Left ventricle myocardium inferior (tissue), 1 donor: ENCODE measurements at places on chromosomes 1 and 21.

GRCh38 chr1:931380-932172, 7.9 kb downstream of the SAMD11 start:
- no peak for DNase-seq

GRCh38 chr1:241638909-241639622, 1.1 kb downstream of the CHML start:
- no peak for DNase-seq

DNA sequence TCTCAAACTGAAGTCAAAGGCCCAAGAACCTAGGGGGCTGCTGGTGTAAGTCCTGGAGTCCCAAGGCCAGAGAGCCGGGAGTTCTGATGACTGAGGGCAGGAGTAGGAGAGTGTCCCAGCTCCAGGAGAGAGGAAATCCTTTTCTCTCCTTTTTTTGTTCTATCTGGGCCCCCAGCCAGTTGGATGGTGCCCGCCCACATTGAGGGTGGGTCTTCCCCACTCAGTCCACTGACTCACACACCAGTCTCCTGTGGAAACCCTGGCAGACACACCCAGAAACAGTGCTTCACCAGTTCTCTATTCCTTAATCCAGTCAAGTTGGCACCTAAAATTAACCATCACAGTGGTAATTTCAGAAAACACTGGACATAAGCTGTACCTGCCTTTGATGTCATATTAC, 12.7 kb upstream of the WDR26 start:
- peak; percentile 34 for DNase-seq

DNA sequence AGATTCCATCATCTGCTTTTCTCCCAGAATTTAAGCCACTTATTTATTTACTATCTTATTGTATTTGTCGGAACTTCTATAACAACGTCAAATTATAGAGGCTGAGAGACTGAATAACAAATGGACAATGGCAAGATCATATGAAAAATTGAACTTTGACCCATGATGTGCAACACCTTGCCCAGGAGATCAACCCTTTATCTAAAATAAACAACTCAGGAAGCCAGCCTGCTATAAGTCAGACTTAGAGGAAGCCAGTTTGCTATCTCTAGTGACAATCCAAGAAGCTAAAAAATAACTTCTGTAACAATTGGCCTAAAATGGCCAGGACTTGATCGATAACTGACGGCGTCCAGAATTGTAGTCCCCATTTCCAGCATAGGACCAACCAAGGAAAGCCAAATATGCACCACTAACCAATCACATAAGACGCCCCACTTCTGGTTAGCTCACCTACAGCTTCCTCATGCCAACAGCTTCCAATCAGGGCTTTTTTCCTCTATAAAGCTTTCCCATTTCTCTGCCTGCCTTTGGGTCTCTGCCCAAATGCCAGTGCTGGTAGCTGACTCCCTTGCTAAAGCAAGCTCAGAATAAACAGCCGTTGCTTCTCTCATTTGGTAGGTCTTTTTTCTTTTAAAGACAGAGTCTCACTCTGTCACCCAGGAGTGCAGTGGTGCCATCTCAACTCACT, 28.5 kb downstream of the ANP32E start:
- no peak for DNase-seq

DNA sequence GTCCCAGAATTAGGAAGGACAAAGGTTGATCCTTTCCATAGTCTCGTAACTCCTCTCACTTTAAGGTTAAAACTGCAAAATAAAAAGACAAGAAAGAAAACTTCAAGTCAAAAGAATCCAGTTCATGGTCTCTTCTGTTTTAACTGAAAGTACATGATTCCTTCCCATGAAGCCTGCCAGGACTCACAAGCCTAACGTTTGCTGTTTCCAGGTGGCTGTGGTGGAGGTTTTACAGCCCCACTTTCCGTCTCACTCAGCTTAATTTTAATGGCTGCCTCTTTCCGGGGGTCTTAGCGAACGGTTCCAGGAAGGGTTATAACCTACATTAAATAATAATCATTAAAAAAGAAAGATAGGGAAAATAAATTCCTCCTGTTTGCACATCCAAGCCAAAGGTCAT, 136.8 kb upstream of the SPAG17 start:
- no peak for DNase-seq

- no peak for DNase-seq
These were observed 13.0 kb downstream of the TIE1 start for GRCh38 chr1:43313771-43314170.

- DNase-seq: no peak
These were observed 46.7 kb downstream of the GALNT2 start for GRCh38 chr1:230113593-230114236.

DNA sequence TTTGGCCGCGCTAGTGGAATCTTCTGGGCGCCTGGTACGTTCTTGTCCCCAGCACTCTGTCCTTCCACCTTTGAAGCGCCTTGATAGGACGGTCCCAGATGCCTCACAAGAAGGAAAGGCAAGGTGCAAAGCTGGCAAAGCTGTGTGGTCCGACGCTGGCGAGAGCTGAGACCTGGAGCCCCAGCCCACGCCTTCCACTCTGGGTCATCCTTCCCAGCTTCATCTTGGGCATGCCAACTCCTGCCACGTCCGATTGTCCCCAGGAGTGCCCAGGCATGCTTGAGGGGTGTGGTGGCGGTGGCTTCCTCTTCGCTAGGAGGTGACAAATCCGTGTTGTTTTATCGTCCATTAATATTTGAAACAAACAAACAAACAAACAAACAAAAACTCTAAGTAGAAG, 123.9 kb upstream of the DPYD start:
- DNase-seq: no peak

DNA sequence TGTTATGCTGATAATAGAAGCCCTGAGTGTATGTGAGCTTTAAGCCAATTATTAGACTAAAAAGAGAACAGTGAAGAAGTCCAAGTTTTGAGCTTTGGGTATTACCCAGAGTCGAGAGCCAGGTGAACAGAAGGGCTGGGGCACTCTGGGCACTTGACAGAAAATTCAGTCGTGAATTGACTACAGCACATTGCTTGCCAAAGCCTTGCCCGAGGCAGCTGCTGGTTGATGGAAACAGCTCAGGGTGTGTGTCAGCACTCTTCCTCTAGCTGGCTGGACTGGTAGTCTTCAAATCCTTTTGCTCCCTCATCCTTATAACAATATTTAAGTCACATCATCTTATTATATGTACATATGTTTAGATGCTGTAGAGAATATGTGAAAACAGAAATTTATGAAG, 21.3 kb downstream of the PDE4B start:
- DNase-seq: no peak

- DNase-seq: no peak
These were observed 3.3 kb downstream of the B3GALT2 start for GRCh38 chr1:193183019-193183627.

DNA sequence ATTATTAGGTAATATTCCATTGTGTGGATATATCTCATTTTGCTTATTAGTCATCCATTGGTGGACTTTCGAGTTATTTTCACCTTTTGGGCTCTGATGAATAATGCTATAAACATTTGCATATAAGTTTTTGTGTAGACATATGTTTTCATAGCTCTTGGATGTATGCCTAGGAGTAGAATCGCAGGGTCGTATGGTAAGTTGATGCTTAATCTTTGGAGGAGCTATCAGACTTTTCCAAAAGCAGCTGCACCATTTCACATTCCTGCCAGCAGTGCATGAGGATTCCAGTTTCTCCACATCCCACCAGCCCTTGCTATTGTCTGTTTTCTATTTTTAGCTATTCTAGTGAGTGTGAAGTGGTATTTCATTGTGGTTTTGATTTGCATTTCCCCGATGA, 120.3 kb upstream of the TMEM51 start:
- DNase-seq: no peak

DNA sequence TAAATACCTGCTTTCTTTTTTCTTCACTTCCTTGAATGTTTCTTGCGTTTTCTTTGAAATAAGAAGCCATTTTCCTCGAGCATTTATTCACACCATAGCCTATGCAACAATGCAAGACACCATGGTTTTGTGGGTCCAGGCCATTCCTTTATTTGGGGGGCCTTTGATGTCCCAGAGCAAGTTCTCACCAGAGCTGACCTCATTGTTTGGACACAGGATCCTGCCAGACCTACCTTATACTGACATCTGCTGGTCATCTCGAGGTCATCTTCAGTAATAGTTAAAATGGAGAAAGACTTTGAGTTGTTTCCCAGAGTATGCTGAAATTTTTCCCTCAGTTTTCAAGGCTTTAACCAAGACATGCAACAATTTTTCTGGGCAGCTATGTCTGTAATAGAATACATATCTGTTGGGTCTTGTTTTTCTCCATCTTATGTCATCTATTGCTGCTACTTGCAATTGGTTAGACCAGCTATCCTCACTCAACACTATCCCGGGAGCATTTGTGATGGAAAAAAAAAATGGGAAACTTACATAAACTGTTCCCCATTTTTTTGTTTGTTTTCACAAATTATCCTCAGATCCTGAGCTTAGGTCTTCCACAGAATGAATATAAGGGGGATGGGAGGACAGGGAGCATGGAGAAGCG, 34.0 kb upstream of the BACE2 start:
- no peak for DNase-seq

DNA sequence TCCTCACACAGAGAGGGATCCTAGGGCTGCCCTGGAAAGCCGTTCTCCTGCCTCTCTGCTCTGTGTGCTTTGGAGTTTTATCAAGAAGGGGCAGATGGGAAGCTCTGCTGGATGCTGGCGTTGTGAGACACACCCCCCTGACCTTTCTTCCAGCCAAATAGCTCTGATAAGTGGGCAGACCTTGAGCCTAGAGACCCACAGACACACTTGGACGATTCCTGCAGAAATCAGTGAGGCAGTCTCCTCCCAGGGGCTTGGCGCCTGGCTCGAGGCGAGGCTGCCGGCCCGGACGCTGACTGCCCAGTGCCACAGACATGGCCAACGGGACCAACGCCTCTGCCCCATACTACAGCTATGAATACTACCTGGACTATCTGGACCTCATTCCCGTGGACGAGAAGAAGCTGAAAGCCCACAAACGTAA, at the start of gene MRAP:
Gene MRAP, plus strand, starts transcription at position 198 of the 424 bp plus-strand sequence. Its CDS starts 117 bp downstream, at position 315.
- no peak for DNase-seq
